ENCODE measurements at places on chromosomes 5 and 9.

GRCh38 chr5:122704247-122705036 lies 70.4 kb upstream of the SNX2 start:
- DNase-seq = peak; percentile 19

DNA sequence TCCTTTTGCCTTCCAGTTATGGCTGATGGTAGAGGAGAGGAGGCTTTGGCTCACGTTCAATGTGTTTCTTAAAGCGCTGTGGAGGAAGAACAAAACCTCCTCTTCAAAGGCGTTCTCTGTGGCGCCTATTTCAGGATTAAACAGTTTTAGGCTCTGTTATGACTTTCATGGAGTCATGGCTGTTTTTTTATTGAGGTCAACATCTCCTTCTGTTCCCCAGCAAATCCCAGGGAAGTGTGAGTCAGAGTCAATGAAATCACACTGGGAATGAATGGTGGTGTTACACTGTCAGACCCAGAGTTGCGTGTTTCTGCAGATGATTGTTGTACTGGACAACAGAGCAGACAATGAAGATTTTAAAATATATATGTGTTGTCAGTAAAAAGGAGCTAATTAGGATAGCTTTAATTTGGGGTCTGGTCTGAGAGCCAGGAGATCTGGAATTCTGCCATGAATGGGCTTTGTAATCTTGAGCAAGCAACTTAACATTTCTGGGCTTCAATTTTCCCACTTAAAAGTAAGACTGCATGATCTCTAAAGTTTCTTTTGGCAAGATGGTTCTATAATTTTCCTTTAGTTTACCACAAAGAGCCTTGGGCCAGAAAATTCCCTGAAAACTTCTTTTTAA lies 240.7 kb downstream of the CSNK1G3 start:
- peak; percentile 20 for DNase-seq

- peak; percentile 77 for DNase-seq
These were observed 1.5 kb downstream of the GGTA1 start for GRCh38 chr9:121498150-121498486.

DNA sequence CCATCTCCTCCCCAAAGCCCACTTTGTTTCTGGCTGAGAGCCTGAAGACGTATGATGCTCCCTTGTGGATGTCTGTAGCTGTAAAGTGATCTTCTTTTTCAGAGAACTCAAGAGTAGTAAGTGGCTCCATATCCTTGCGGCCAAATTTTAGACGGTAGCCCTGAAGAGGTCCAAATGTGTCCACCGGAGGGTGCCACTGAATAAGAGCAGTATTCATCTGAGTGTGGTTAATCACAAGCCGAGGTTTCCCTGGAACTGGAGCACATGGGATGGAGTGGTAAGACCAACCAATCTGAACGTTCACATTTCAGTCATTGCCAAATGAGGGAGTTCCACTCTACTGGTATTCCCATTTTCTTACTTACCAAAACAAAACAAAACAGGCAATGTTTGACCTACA lies 686.5 kb upstream of the DMAC1 start:
- DNase-seq = no peak

DNA sequence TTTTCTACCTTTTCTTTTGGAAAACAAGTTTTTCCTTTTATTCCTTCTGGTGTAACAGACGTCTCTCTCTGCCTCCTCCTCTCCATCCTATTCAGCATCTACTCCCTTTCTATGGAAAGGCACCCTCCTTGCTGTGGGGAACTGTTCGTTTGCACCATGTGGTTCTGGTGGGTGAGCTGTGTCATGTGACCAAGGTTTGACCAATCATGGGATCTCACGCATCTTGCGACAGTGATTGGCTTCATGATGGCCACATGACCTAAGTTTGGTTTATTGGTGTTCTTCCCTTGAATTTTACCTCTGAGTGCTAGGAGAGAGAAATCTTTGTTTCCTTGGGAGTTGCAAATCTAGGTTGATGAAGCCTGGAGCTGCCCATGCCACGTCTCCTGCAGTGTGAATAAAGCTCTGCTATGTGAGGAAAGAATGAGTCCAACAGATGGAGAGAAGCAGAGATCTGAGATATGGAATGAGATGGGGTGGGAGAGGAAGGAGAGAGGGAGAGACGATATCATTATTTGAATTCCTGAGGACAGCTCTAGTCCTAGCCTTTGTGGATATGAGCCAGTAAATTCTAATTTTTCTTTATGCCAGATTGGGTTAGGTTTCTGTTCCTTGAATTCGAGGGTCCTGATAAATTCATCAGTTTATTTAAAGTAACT lies 178.8 kb upstream of the IL12B start:
- no peak for DNase-seq

DNA sequence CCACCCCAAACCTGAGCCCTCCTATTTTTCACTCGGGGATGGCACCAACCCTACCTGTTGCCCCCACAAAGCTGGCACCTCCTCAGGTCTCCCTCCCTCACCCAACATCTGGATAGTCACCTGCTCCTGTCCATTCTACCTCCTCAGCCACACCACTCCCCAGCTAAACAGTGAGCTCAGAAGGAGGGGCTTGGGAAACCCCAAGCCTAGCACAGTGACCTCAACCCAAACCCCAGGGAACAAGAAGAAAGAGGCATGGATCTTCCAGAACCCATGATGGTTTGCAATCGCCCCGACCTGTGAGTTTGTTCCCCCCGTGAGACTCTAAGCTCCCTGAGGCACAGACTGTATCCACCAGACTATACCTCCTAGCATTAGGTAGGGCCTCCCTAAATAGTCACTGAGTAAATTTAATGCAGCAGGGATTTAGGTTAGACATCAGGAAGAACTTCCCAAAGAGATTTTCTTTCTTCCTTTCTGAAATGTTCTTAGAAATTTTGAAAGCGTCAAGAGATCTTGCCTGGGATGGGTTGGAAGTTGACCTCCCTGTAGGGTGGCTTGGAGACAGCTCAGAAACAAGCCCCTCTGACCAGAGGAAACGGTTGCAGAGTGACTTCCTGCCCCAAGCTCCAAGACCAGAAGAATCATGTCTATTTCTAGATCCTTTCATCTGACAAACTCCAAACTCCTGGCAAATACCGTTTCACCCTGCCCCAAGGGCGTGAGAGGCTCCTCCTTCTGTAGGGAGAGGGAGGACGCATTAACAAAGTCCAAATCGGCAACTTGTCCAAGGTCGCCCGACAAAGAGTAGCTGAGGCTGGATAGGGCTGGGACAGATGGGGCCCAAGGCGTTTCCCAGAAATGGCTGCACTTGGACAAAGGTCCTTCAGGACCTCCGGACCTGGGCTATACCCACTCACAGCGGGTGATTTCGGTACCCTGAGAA lies 4.1 kb downstream of the FIBCD1 start:
- DNase-seq = no peak

DNA sequence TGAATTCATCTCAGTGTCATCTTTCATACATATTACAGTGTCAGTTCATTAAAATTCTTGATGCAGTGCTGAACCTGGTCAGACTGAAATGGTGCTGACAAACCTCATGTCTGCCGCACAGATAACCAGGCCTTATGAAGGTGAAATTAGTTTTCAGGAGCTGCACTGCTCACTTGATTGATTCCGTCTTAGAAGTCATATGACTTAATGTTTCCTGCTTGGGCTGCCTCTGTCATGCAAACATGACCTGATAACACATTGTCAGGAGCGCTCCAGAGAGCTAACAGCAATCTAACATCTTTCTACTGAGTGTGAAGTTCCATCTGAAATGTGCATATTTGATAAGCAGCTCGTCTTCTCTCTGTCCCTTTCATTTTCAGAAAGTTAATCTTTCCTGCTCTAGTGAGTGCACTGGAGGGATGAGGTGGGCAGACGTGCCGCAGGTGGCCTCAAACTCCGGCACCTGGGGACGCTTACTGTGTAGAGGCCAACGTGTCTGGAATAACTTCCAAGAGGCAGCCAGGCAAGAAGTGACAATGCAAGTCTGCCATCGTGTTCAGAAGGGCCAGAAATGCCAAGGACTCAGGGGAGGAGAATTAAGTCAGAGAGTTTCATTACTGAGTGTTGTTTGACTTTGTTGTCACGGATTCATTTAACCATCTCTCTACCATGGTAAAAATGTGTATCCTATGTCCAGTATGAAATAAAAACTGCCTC lies 592.1 kb downstream of the TLE1 start:
- no peak for DNase-seq

- DNase-seq = no peak
These were observed 74.8 kb downstream of the PSMB7 start for GRCh38 chr9:124340219-124341069.

- no peak for DNase-seq
These were observed 25.7 kb upstream of the FBXL7 start for GRCh38 chr5:15474143-15474719.

GRCh38 chr5:50990296-50990924 lies 324.0 kb downstream of the PARP8 start:
- DNase-seq = no peak

- DNase-seq = no peak
These were observed 50.7 kb upstream of the IL6ST start for GRCh38 chr5:56045469-56045868.

DNA sequence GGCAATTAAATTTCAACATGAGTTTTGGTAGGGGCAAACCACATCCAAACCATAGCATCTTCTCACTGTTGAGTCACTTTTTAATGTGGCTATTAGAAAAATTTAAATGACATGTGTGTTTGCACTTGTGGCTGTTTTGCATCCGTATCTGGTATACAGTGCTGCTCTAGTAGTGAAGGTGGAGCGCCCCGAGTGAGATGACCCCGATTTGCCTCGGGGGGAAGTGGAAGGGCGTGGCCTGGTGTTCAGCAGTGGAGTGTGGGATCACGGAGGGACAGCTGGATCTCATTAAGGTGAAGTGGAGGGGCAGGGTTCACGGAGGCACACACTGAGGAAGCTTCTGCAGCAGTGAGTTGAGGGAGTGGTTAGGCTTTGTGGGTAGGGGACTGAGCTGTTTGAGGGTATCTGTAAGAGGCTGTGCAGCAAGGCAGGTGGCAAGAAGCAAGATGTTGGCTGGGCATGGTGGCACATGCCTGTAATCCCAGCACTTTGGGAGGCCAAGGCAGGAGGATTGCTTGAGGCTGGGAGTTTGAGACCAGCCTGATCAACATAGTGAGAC lies 6.2 kb upstream of the GMCL2 start:
- DNase-seq = no peak

DNA sequence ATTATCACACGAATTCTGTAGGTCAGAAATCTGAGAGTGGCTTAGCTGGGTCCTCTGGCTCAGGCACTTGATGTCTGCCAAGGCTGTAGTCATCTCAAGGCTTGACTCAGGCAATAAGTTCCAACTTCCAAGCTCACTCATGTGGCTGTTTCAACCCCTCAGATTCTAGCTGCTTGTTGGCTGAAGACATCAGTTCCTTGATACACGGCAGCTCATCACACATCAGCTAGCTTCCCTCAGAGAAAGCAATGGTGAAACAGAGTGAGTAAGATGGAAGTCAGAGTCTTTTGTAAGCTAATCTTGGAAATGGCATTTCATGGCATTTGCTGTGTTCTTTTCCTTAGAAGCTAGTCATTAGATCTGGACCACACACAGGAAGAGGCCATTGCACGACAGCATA lies 204.2 kb upstream of the PTGER4 start:
- no peak for DNase-seq

DNA sequence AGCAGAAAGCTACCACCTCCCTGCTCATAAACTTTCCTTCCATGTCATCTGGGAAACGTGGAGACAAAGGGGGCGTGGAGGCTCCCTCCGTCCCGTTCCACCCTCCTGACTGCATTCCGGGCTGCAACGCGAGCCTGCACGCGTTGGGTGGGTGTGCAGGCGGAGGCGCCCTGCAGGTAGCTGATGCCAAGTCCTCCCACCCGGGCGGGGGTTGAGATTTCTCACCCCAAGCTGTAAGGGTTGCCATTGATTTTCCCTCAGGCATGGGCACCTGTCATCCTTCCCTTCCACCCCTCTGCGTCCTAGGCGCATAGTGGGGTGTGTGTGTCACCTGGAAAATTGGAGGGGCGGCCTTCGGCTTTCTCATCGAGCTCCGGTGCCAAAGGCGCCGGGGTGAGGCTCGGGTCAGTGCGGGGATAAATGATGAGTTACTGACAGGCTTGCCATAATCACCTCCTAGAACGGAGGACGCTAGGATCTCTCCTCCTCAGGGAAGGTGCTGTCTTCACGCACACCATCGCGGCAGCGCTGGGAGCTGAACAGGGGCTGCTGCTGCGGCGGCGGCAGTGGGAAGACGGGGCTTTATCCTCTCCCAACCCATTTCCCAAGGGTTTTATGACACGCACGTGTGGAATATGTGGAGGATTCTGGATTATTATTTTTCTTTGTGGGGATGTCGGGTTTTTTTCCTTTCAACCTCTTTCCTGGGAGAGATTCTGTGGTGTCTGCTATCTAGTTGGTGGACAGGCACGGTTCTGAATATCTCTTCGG lies 973 bp downstream of the PLPPR1 start:
- no peak for DNase-seq

GRCh38 chr5:68653471-68653870 lies 437.9 kb downstream of the PIK3R1 start:
- no peak for DNase-seq

- peak; percentile 24 for DNase-seq
These were observed 3.9 kb upstream of the ADCY2 start for GRCh38 chr5:7391814-7392692.

GRCh38 chr5:6692906-6693305 lies 20.3 kb upstream of the TENT4A start:
- DNase-seq = no peak

DNA sequence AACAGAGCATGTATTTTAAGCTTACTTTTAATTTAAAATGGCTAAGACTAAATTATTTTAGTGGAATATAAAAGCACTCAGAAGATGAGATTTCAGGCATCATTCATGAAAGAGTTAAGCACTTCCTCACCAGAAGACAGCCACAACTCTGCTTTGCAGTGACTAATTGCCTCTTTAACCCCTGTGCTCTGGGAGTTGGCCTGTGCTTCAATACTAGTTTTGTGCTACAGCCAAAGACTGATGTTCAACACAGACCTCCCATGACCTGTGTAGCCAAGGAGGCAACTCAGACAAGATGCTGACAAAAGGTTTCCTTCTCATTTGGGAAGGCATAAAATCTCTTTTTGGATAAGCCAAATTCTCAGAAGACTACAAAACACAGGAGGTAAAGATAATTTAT lies 353.5 kb downstream of the FBXL17 start:
- no peak for DNase-seq

- DNase-seq = peak; percentile 74
These were observed 259.1 kb downstream of the SYK start for GRCh38 chr9:91060520-91061343.

DNA sequence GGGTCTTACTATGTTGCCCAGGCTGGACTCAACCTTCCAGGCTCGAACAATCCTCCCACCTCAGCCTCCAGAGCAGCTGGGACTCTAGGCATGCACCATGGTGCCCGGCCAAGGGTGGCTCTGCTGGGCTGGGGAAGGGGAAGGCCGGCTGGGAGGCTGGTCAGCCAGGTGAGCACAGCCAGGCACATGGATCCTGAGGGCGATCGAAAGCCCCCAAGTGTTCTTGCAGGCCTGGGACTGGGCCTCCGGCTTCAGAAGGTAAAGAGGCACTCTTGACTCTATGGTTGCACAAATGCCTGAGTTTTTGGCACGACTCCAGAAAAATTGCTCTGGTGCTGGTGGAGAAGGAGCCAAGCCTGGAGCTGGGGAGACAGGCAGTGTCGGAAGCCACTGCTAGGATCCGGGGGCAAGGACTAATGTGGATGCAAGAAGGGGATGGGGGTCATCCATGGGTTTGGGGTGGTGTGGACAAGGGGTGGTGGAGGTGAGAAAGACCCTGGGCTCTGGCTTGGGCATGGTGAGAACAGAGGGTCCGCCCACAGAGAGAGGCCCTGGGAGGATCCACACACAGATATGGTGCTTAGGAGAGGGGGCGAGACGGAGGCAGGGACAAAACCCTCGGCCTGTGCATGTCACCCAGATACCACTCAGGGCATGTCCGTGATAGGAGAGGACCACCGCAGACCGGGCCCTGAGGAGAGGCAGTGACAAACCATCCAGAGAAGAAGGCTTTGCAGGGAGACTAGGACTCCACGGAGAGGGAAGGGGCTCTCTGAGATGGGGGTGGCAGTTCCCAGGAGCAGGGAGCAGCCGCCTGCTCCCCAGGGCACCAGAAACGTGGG lies 51.1 kb upstream of the COL5A1 start:
- DNase-seq = no peak
